ENCODE measurements at places on chromosomes 4 and X.

DNA sequence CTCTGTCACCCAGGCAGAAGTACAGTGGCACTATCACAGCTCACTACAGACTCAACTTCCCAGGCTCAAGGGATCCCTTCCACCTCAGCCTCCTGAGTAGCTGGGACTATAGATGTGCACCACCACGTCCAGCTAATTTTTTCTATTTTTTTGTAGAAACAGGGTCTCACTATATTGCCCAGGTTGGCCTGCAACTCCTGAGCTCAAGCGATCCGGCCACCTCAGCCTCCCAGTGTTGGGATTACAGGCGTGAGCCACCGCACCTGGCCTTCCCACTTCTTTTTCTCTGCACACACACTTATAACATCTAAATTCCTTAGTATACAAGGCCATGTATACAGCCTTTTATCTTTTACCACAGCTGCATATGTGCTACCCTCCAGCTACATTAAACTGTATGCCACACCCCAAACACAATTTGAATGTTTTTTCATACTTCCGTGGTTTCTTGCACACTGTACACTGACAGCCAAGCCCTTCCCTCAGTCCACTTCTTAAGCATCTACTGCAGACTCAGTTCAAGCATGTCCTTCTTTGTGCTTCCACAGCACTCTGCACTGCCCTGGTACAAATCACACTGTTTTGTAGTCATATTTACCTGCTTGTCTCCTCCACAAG lies 6.5 kb downstream of the SLC7A3 start:
- DNase-seq, result no peak

- no peak for DNase-seq
Measured at GRCh38 chr4:144868309-144868708, 222.4 kb downstream of the HHIP start.

- no peak for DNase-seq
Measured at GRCh38 chr4:108244606-108245005, 75.9 kb upstream of the LEF1 start.

GRCh38 chrX:1248331-1249061 lies 20.1 kb upstream of the CSF2RA start:
- DNase-seq, result no peak

- DNase-seq, result no peak
Measured at GRCh38 chr4:6264225-6264540, 5.5 kb upstream of the WFS1 start.

- no peak for DNase-seq
Measured at GRCh38 chrX:102338162-102338561, 91.2 kb downstream of the NXF2 start.

DNA sequence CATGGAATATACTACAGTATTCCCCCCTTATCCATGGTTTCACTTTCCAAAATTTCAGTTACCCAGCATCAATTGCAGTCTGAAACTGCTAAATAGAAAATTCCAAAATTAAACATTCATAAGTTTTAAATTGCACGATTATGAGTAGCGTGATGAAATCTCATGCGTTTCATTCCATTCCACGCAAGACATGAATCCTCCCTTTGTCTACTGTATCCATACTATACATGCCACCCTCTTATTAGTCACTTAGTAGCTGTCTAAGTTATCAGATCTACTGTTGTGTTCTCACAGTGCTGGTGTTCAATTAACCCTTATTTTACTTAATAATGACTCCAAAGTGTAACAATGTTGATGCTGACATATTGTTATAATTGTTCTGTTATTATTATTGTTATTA lies 261.2 kb upstream of the NDST4 start:
- DNase-seq, result no peak

DNA sequence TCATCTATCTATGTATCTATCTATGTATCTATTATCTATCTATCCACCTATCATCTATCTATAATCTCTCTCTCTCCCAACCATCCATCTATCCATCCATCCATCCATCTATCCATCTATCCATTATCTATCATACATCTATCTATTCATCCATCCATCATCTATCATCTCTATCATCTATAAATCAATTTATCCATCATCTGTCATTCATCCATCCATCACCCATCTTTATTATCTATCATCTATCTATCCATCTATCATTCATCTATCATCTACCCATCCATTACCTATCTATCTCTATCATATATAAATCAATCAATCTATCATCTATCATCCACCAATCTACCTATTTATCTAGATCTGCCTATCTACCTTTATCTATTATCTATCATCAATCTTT lies 69.4 kb upstream of the PPP2R3B start:
- no peak for DNase-seq

DNA sequence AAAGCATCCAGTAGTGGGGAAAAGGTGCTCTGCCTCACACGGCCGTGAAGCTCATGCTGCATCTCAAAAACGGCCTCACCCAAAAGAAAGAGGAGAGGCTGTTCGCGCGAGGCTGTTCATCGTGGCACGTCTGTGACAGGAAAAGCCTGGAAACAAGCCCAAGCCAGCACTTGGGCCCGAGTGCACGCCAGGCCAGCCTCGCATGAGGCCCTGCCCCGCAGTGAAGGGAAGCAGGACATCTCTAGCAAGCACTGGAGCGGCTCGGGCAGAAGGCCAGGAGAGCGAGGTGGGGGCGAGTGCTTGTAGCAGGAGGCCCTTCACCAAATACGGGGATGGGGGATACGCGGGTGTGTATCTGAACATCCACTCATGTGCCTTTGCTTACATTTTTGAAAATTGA lies 39.9 kb upstream of the MXD4 start:
- no peak for DNase-seq

DNA sequence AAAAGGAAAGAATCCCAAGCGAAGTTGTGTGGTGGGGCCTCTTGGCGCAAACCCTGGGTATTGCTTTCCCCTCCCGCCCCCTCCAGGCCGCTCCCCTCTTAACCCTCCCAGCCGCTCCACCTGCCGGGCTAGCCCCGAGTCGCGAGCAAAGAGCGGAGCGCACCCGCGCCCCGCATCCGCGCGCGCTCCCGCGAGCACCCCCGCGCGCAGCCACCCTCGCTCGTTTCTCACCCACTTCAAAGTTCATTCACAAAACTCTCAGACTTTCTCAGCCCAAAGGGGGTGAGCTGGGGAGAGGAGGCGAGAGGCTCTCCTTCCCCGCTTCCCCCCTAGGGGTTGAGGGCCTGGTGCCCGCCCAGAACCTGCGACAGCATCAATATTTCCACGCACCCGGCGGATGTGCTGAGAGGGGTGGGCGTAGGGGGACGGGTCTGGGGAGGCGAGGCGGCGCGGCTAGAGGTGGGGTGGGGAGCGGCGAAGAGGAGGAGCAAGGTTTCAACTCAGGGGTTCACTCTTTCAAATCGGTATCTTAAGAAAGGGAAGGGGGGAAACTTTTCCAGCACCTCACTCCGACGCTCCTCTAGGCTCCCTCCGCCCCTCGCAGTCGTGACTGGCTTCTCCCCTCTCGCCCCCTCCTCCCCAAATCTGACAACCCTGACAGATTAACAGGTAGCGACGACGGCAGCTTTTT lies 1.8 kb downstream of the MAML3 start:
- peak; percentile 64 for DNase-seq

GRCh38 chrX:109959356-109959871 lies 43.5 kb upstream of the TMEM164 start:
- no peak for DNase-seq

- DNase-seq, result no peak
Measured at GRCh38 chrX:74606799-74607198, 7.6 kb downstream of the RLIM start.

DNA sequence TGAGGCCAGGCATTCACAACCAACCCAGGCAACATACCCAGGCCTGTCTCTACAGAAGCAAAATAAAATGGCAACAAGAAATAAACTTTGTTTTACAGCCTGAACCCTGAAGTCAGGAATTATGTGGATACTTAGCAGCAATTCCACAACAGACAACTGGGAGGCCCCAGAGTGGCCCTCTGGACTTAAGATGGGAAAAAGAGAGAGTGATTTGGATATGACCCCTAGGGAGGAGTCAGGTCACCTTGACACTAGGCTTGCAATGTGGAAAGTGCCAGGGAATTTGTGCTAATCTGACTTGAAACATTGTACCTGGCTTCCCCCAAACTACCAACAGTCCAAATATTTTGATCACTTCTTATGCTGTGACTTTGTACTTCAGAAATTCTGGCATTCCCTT lies 193.1 kb downstream of the PARM1 start:
- DNase-seq, result no peak

GRCh38 chr4:184347251-184348239 lies 126.8 kb downstream of the IRF2 start:
- DNase-seq, result no peak

GRCh38 chrX:23012636-23013035 lies 12.9 kb downstream of the DDX53 start:
- no peak for DNase-seq

DNA sequence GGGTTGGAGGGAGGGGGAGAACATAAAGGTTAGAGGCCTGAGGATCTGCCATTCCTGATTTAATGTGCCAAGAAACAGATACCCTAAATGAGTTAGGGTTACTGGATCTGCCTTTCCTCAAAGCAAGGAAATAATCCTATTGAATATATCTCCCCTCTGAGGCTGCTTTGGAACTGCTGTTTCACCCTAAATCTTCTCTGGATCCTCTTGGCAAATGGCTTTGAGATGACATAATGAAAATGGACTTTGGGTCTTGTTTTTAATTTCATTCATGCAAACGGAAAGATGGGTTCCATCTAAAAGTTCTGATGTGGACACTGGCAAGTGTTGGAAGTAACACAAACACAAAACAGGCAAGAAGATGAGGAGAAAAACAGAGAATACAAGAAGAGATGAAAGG lies 23.0 kb upstream of the MAOA start:
- no peak for DNase-seq

GRCh38 chr4:152894673-152895072 lies 41.5 kb upstream of the FHDC1 start:
- DNase-seq, result no peak
